ENCODE measurements at places on chromosomes 3 and 15. TPM values are rescaled to one million over a fixed set of nuclear protein-coding genes. Genes with fewer than 3 reads are reported as not detected.

STRA6 gene
- total RNA-seq: 0.40 TPM

DNAH12 gene
- total RNA-seq: 13.4 TPM

AP3B2 gene
- 0.94 TPM for total RNA-seq

DUOXA2 gene
- total RNA-seq: not detected

REC114 gene
- total RNA-seq: not detected

POLQ gene
- total RNA-seq: 2.1 TPM

PIERCE2 gene
- total RNA-seq: 5.9 TPM

GOLGA6L6 gene
- not detected for total RNA-seq

DNA sequence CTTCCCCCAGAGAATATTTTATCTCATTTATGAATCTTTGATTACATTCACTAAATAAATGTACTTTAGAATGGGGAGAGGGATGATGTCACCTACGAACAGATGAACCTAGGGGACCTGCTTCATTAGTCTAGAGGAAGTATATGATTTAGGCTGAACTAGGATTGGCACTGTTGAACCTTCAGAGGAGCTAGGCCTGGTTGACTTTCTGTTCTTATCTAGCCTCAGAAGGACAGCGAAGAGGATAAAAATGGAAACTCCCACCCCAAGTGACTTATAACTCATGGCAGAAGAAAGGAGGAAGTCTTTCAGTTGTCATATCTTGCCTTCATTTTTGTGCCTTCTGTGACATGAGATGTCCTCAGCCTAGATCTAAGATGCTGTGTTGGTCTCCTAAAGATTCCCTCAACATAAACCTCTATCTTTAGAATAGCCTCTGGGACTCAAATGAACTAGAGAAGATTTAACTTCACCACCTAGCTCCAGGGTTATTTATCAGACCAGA, 42.6 kb downstream of the POLG start:
- DNase-seq: no peak
- H3K4me1 ChIP-seq: no peaks in the 10 kb centered on the region
- no peak overlapping the region for H3K4me3 ChIP-seq
- H3K27ac ChIP-seq: no peak overlapping the region

DNA sequence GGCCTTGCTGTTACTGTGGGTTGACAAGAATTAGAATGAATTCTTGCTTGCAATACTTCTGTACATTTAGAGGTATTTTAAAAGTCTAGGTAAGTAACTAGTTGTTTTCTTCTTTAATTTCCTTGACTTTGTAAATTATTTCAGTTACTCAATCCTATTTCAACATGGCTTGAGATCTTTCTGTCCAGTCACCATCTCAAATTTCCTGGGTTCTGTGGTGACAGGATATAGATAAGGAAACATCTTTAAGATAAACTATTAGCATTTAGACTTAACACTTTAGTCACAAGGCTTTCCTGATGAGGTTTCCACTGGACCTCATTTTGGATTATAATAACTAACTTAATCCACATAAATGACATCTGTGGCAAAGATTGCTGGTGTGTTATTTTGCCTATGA, 195.9 kb upstream of the DPH6 start:
- H3K27me3 ChIP-seq: no peaks in the 10 kb centered on the region
- no peaks in the 10 kb centered on the region for H3K4me1 ChIP-seq
- H3K4me3 ChIP-seq: no peak overlapping the region
- H3K27ac ChIP-seq: no peak overlapping the region
- H3K36me3 ChIP-seq: no peaks in the 10 kb centered on the region

GRCh38 chr3:143826296-143826695, 22.0 kb downstream of the SLC9A9 start:
- no peak overlapping the region for H3K27ac ChIP-seq
- H3K4me3 ChIP-seq: no peak overlapping the region
- H3K4me1 ChIP-seq: peaks cover 6% of the 10 kb centered on the region
- no peaks in the 10 kb centered on the region for H3K27me3 ChIP-seq

- DNase-seq: no peak
- H3K27ac ChIP-seq: no peak overlapping the region
- H3K27me3 ChIP-seq: no peaks in the 10 kb centered on the region
- H3K4me3 ChIP-seq: no peak overlapping the region
- H3K4me1 ChIP-seq: peaks cover 4% of the 10 kb centered on the region
Observed at GRCh38 chr3:17307887-17308286, 423.1 kb downstream of the PLCL2 start.

- no peaks in the 10 kb centered on the region for H3K4me1 ChIP-seq
- H3K27ac ChIP-seq: no peak overlapping the region
- DNase-seq: no peak
- H3K4me3 ChIP-seq: no peak overlapping the region
- peaks cover 13% of the 10 kb centered on the region for H3K36me3 ChIP-seq
Observed at GRCh38 chr3:113495035-113495434, 19.9 kb downstream of the SPICE1 start.

- no peak for DNase-seq
- no peak overlapping the region for H3K4me3 ChIP-seq
- H3K4me1 ChIP-seq: no peaks in the 10 kb centered on the region
- H3K27me3 ChIP-seq: no peaks in the 10 kb centered on the region
- no peak overlapping the region for H3K27ac ChIP-seq
Observed at GRCh38 chr15:58302832-58303231, 129.0 kb upstream of the LIPC start.

GRCh38 chr15:29942143-29942542, 119.9 kb upstream of the TJP1 start:
- no peak overlapping the region for H3K27ac ChIP-seq
- H3K4me3 ChIP-seq: no peak overlapping the region
- H3K4me1 ChIP-seq: no peaks in the 10 kb centered on the region
- peak; percentile 37 for DNase-seq
- no peaks in the 10 kb centered on the region for H3K27me3 ChIP-seq

- no peak overlapping the region for H3K4me3 ChIP-seq
- DNase-seq: no peak
- H3K27me3 ChIP-seq: no peaks in the 10 kb centered on the region
Observed at GRCh38 chr15:46901001-46901400, 816.3 kb upstream of the SEMA6D start.

DNA sequence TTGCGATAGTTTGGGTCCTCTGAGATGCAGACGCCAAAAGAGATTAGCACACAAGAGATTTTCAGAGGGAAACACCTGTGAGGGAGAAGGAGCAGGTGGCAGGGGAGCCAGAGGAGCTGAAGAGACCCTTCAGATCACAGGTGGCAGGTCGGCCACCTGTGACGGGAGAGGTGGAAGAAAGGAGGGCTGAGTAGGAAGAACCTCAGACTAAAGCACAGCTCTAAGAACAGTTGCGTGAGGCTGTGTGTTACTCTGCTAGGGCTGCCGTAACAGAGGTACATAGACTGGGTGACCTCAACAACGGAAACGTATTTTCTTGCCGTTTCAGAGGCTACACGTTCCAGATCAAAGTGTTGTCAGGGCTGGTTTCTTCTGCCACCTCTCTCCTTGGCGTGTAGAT, 38.5 kb downstream of the C2CD4A start:
- no peak overlapping the region for H3K4me3 ChIP-seq
- no peak overlapping the region for H3K27ac ChIP-seq
- H3K4me1 ChIP-seq: peaks cover 5% of the 10 kb centered on the region

Data from lung (tissue), 17 donors.